Cardiac fibroblast (primary cell): ENCODE measurements at places on chromosomes 4 and X.
A peak's percentile ranks its signal among the peaks of the same experiment; 100 is the strongest.

DNA sequence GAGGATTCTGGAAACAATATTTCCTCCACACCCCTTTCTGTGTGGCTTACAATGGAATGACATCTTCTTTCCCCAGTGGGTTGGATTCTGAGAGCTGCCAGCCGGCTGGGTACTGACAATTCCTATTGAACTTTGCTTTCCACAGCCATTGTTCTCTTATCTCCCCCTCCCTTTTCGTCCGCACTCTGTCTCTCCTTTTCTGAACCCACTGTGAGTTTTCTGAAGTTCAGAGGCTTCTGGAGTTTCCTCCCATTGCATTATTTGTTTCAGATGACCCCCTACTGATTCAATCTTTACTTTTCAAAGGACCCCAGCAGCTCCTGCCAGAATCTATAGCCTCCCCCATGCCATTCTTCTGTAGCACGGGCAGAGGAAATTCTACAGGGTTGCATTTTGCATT lies 10.4 kb downstream of the SMPX start:
- peak; percentile 37 for DNase-seq

DNA sequence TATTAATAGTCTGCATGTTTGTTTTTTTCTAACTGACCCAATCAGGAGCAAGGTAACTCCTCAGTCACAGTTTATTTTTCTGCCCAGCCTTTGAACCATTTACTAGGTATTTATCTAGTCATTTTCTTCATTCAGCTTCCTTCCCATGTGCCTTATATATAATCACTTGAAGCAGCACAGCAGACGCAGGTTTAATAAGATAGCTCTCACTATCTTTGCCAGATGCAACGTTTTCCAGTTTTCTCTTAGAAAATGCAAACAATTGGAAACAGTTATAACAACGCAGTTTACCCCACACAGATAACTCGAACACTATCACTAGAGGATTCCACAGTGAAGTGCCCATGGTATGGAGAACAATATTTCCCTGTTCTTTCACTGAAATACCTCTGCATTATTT lies 56.4 kb upstream of the NFKB1 start:
- no peak for DNase-seq

- DNase-seq, result no peak
Measured at GRCh38 chr4:6892909-6893202, 16.8 kb upstream of the TBC1D14 start.

GRCh38 chr4:71550220-71551165 lies 211.7 kb downstream of the SLC4A4 start:
- DNase-seq, result peak; percentile 51

GRCh38 chr4:176302283-176303275 lies 17.2 kb upstream of the SPCS3 start:
- peak; percentile 83 for DNase-seq

GRCh38 chr4:105588252-105588651 lies 35.8 kb downstream of the ARHGEF38 start:
- DNase-seq, result no peak

DNA sequence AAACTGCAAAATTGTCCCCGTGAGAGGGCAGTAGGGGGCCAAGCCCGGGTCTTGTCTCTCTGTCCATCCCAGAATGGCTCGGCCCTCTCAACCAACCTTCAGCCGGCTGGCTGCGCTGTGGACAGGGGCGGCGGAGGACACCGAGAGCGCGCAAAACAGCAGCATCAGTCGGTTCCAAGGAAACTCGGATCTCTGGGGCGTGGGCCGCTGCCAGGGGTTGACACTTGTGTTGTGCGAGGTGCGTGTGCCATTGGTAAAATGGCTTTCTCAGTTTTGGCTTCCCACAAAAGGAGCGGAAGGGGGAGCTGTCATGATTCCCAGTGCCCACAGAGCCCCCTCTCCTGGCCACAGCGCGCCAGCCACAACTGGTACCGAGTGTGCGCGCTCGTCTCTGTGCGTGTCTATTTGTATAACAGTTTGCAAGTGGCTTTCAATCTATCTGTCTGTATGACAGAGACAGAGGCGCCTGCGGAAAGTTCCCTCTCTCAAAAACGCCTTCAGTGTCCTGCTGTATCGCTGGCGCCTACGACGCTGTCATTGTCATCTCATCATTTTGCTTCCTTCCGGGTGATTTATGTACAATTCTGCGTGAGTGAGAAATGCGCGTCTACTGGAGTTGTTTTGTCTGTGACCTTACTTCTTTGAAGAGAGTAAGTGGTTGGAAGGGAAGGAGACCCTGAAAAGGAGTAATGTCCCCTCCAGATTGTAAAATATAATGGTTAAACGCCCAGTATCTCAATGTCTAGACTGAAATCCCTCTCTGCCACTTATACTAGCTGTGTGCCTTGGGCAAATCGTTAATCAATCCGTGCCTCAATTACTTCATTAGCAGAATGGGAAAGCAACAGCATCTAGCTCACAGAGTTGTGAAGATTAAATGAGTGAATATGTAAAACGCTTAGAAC lies 1.8 kb downstream of the DKK2 start:
- DNase-seq, result peak; percentile 23

DNA sequence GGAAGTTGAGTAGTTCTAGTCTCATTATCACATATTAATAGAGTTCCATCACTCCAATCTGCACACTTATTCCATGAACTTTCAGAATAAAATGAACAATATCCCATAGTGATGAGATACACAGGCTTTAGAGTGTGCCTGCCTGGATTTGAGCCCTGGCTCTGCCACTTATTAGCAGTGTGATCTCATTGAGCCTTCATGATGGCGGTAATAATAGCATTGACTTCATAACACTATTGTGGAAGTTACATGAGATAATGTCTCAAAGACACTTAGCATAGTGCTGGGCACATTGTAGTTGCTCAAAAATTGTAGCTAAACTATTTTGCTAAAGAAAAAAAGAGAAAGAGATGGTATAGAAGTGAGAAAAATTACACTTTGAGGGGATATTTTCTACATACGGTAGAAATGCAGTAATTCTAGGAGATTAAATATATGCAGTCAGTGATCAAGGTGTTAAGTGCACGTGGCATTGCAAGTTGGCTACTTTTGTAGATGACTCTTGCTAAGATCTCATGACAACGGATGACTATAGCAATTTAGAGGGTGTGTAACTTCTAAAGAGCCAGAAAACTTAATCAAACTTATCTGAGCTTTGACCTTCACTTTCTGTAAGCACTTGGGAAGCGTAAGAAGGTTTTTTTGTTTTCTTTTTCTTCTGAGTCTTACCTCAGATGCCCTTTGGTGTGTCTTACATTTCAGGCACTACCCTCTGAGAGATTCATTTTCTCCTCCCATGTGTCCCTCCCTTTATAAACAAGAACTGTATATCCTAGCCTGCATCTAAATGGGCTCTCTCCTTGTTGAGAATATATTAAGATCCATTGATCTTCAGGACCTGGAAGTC lies 380.6 kb upstream of the NR3C2 start:
- no peak for DNase-seq

DNA sequence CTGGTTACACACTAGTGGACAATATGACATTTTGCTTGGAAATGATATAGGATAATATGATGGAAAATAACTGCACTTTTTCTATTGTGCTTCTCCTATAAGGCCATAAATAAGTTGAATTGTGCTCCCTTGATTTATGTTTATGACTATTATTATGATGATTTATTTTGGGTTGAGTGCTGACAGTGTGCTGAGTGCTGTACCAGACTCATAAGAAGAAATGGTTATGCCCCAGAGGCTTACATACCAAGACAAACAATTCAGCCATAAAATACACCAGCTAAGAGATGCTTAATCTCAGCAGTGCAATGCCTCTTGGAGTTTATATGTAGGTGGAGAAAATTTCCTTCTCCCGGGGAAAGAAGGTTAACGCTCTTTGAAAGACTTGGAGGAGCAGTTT lies 199.8 kb upstream of the NOCT start:
- DNase-seq, result no peak

GRCh38 chr4:10761903-10762302 lies 77.3 kb upstream of the CLNK start:
- DNase-seq, result peak; percentile 18

GRCh38 chr4:37666625-37667071 lies 19.5 kb downstream of the RELL1 start:
- peak; percentile 84 for DNase-seq

DNA sequence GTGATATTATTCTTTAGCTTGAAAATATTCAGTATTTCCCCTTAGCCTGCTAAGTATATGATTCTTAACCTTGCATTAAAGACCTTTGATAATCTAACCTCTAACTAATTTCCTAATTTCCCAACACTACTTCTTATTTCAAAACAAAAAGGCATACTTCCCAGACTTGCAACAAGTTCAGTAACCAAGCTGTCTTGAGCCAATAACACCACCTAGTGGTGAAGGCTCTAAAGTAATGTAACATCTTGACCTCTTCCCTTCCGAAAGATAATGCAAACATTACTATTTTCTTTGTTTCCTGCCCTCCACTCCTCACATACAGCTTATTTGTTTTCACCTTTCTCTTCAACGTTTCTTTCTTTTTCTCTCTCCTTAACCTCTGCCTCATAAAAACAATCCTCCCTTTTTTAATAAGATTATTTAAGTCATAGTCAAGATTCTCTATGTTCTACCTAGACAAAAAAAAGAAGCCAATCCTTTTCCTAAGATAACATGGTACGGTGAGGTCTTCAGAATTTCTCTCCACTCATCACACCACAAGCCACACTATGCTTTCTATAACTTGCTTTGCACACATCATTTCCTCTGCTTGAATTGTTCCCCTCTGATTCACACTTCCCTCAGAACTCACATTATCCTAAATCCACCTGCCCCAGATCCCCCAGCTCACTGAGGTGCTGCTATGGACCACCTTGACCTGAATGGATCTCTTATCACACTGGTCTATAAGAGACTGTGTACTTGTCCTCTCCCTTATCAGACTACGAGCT lies 3.5 kb downstream of the FAT1 start:
- peak; percentile 81 for DNase-seq

GRCh38 chr4:8067945-8068896 lies 90.4 kb downstream of the ABLIM2 start:
- no peak for DNase-seq

GRCh38 chr4:47744253-47744652 lies 93.6 kb downstream of the CORIN start:
- peak; percentile 4 for DNase-seq

GRCh38 chr4:170497112-170497511 lies 407.4 kb upstream of the AADAT start:
- DNase-seq, result peak; percentile 0

GRCh38 chrX:7286168-7286837 lies 138.3 kb upstream of the PUDP start:
- DNase-seq, result peak; percentile 12

DNA sequence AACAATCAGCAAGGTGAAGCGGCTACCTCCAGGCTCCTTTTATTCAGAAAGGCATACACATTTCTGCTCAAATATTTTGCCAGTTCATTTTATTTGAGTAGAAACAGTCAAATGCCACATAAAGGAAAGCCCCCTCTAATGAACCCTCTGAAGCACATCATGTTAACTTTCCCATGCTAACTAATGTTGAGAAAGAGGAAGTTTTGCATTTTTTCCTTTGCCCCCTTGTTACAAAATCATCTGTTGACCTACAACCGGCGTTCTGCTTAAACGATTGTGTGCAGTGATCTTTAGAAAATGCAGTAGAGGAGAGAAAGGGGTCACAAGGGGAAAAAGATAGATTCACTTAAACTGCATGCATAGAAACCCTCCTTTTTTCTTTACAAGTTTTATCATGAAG lies 25.2 kb upstream of the ATXN3L start:
- DNase-seq, result no peak

- DNase-seq, result no peak
Measured at GRCh38 chrX:21374994-21375707, 933 bp downstream of the CNKSR2 start.

- peak; percentile 94 for DNase-seq
Measured at GRCh38 chrX:73916931-73917667, 354.1 kb downstream of the CHIC1 start.

GRCh38 chrX:134526399-134526798 lies 66.4 kb downstream of the HPRT1 start:
- peak; percentile 31 for DNase-seq

DNA sequence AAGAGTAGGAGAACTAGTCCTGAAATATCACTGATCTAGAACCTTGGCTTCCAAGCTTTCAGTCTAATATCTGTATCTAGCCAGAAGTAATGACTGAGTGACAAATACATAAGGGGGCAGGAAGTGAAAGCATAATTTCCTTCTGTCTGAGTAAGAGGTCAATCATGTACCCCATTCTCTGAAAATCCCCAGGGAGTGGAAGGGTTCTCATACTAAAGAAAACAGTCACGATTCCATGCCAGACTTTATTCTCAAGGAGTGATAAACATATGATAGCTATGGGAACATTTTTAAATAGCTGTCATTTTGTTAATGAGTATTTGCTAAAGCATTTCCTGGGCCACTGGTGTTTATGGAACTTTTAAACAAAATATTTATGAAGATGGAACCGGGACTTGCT lies 308.5 kb downstream of the ARHGAP24 start:
- peak; percentile 95 for DNase-seq

DNA sequence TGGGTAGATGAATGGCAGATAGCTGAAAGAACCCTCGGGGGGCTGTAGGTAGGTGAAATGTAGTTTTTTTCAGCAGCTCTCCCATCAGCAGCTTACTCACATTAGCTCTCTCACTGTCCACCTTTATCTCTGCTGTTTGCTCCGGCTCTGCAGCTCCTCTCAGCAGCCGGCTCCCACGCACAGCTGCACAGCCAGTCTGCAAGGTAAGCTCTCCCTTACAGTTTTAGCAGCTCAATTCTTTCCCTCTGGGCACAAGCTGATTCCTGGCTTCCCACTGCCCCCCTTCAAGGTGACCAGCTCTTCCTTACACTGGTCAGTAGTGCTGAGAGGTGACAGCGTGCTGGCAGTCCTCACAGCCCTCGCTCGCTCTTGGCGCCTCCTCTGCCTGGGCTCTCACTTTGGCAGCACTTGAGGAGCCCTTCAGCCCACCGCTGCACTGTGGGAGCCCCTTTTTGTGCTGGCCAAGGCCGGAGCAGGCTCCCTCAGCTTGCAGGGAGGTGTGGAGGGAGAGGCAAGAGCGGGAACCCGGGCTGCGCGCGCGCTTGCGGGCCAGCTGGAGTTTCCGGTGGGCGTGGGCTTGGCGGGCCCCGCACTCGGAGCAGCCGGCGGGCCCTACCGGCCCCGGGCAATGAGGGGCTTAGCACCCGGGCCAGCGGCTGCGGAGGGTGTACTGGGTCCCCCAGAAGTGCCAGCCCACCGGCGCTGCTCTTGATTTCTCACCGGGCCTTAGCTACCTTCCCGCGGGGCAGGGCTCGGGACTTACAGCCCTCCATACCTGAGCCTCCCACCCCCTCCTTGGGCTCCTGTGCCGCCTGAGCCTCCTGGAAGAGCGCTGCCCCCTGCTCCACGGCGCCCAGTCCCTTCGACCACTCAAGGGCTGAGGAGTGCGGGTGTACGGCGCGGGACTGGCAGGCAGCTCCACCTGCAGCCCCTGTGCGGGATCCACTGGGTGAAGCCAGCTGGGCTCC lies 393.6 kb downstream of the CENPC start:
- DNase-seq, result no peak

- peak; percentile 0 for DNase-seq
Measured at GRCh38 chrX:111164728-111165127, 68.7 kb downstream of the PAK3 start.

- DNase-seq, result peak; percentile 23
Measured at GRCh38 chrX:55758033-55758432, 40.5 kb downstream of the RRAGB start.

GRCh38 chrX:1306909-1307625 lies 29.5 kb upstream of the IL3RA start:
- DNase-seq, result no peak
